ENCODE measurements at places on chromosomes 1 and 21.

DNA sequence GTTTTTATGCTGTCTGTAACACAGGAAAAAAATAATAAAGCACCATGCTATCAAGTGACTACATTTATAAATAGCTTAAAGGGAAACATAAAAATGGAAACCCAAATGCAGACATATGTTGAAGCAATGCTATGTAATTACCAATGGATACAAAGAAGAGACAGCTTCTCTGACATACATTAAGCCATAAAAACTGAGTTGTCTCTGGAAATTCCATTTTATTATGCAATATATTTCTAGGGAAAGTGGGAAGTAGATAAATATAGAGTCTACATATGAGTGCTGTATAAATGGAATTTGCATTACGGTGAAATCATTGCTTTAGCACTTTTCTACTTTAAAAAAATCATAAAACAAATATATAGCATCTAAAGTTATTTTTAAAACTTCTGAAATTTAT is 135.2 kb upstream of the COL11A1 start:
- no peak for DNase-seq

DNA sequence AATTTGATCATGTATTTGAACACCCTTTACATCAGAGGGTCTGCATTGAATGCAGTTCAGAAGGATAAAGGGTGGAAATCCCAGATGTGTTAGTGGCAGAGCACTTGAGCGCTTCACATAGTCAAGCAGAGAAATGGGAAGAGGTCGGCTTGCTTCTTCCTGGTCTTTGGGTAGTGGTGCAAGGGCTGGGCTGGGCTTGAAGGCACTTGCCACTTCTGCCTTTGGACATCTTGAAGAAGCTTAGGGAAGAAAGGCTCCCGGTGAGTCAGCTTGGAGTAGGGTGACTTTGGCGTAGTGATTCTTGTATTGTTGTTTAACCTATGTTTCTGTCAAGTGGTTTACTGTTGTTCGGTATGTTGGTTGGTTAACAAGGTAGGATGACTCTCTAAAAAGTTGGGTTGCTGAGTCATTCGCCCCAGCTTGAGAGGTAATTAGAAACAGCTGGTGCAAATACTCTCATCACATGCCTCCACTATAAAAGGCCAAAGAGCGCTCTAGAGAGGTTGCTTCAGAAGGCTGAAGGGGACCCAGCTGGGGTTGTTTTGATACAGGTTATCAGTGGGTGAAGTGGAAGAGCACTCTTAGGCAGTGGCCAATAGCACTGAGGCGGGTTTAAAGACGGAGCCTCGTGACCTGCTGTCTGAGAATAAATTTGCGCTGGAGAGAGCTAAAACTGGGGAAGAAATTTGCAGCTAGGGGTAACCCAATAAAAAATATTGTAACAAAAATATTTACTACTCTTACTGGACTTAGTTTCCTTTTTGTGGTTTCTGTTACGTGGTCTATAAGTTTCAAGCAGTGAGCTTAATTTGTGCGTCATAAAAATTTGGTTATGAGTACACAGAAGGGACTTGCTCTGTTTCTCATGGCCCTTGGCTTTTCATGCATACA is 1.4 kb downstream of the BACH1 start:
- DNase-seq: peak; percentile 15

DNA sequence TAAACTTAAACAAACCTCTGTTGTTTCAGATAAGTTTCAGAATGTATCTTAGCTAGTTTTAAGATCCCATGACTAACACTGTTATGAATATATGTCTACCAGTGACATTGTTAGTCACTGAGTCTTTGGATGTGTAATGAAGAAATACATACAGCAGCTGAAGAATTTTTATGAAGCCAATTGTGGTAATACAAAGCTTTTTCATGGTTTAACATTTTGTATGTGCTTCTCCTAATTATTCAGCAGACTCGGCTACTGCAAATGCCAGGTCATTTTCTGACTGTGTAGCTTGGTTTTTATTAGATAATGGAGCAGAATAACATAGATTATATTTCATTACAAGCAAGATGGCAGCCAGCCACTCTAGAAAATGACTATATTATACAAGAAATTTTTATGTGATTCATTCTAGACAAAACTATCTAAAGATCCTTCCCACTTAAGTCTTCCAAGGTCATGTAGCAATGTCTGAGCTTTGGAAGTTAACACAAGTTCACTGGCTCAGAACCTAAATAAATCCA is 147.8 kb downstream of the TNFSF18 start:
- no peak for DNase-seq

- DNase-seq: no peak
Observed at GRCh38 chr1:235207209-235207565, 46.1 kb upstream of the RBM34 start.

DNA sequence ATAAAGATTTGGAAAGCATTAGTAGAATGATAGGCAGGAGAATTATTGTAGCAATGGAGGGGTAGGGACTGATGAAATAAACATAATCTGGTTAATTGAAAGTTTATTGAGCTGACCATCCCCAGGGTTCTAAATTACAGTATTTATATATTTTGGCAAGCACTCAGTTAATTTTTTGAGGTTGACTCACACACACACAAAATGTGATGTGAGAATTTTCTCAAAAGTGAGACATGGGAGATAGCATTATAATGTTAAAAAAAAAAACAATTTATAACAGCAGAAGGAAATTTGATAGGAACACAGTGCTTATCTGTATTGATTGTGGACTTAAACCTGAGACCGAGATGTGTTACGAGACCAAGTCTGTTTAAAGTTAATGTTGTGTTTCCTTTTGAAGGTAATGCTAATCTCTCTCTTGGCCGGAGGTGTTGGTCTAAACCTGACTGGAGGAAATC is 24.6 kb downstream of the TRIM45 start:
- no peak for DNase-seq

GRCh38 chr1:180062452-180062971 is 92.2 kb upstream of the QSOX1 start:
- DNase-seq: no peak

DNA sequence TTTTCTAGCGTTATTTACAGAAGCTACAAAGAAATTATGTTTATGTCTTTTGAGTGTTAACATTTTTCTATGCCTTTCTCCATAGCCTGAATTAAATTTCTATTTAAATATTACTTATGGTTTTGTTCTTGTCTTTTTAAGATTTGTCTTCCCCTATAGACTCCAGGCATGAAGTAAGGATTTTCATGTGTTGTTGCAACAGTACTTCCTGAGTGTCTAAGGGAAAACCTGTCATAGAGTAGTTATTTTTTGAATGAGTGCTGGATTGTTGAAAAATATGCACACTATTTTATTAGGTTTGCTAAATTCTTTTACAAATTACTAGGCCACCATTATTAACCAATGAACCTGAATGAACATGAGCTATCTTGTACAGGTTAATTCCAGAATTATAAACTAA is 27.1 kb downstream of the SAMSN1 start:
- no peak for DNase-seq

DNA sequence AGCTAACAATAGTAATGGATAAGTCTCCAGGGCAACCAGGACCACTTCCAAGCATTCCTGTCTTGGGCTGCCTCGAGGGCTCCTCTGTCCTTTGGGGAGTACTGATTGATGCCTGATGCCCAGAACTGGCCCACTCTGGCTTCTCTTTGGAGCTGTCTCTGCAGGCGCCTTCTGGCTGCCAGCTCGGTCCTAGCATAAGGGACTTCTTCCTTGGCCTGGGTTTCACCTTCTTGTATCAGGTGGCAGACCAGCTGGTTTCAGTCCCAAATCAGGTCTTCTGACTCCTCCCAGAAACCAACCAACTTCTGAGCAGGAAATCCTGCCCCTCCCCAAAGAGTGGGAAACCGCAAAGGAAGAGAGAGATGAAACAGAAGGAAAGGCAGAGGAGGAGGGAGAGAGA is 10.6 kb downstream of the G0S2 start:
- DNase-seq: no peak

DNA sequence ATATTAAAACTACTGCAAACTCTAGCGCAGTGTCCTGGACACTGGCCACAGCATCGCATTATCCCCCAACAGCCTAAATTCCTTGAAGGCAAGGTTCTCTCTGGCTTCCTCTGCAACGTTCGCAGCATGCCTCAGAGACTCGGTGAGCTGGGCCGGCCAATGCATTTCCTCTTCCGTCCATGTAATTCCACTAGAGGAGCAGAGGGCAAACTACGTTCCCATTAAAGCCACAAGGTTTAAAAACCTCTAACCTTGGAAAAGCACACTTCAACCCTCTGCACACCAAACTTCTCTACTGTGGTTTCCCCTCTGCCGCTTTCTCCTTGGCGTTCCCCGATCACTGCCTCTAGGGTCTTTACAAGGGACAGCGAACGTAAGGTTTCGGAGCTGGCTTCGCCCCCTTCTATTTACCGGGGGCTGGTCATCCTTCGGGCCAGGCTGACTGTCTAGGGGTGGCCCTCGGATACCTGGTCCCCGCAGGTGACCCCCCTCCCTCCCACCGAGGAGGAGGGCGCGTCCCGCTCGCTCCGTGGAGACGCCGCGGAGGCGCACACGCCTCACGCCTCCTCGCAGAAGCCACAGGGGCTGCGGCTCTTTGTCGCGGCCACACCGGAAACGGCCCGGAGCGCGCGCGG is 456 bp upstream of the SMYD2 start:
- DNase-seq: no peak

GRCh38 chr1:45437323-45437722 is 53.6 kb downstream of the TESK2 start:
- DNase-seq: no peak

- DNase-seq: no peak
Observed at GRCh38 chr21:35609263-35609662, 451.1 kb downstream of the SETD4 start.

DNA sequence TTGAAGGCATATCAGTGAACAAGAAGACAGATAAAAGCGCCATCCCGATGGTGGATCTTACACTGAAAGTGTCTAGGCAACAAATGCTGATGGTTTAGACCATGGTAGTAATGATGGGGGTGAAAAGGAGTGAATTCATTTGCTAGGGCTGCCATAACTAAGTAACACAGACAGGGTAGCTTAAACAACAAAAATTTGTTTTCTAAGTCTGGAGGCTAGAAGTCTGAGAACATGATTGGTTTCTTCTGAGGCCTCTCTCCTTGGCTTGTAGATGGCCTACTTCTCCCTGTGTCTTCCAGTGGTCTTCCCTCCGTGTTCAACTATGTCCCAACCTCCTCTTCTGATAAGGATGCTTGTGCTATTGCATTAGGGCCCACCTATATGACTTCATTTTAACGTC is 13.4 kb upstream of the RAB3B start:
- no peak for DNase-seq

GRCh38 chr1:147729315-147729714 is 31.1 kb downstream of the GJA5 start:
- DNase-seq: no peak

DNA sequence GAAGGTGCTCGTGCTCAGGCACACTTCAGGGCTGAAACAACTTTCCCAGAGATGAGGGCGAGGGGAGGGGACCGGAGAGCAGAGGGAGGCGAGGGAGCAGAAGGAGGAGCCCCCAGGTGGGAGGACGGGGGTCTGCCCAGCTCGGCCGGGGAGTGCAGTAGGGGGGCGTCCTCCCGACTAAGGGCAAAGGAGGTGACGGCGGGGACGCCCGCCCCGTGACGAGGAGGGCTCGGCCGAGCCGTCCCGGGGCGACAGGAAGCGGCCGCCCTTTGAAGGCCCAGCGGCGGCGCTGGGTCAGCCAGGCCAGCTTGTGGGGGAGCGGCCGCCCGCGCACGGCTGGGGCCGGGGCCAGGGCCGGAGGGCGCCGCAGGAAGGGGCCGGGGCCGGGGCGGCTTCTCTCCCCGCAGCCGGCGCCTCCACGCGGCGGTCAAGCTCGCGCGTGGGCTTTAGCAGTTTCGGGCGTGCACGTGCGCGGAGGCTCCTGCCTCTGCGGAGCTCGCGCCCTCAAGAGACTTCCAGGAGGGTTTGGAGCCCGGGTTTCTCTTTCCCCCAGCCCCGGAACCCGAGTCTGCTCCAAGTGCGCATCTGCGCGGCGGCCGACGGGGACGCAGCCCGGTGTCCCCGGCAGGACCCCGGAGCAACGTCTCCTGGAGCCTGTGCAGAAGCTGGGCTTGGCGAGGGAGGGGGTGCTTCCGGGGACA is 100.8 kb upstream of the SLC45A1 start:
- no peak for DNase-seq

- peak; percentile 34 for DNase-seq
Observed at GRCh38 chr1:202588503-202589189, 121.6 kb downstream of the SYT2 start.

- no peak for DNase-seq
Observed at GRCh38 chr1:181149326-181150125, 61.0 kb downstream of the IER5 start.

- DNase-seq: no peak
Observed at GRCh38 chr21:46126309-46127238, 28.7 kb downstream of the COL6A2 start.

DNA sequence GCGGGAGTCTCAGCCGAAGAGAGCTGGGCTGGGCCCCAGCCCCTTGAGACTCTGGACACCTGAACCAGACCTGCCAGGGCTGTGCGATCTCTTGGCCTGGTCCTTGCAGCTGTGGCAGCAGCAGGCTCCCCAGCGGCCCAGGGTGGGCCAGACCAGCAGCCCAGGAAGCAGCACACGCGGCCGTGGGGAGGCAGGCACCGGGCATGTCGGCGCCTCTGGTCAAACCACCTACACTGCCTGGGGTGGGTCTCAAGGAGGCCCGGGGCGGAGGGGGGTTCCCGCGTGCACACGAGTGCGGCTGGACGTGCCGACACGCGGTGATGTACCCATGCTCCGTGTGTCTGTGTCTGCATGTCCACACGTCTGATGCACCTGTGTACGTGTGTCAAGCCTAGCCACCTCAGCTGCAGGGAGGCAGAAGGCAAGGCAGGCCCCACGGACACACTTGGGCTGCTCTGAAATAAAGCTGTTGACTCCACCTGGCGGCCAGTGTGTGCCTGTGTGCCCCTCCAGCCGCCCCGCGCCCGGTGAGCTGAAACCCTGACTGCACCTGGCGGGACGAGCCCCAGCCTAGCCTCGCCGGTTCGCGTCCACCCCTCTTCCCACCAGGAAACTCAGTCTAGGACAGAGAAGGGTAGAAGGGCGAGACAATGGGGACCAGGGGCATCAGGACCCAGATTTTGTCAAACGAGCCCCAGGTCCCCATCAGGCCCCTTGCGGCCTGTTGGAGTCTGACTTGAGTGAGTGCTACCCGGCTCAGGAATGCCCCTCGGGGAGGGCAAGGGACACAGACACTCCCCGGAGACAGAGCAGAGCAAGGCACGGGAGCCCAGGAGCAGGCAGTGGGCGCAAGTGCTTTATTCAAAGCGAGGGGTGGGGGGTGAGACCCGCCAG is 11.6 kb downstream of the SCNN1D start:
- no peak for DNase-seq

DNA sequence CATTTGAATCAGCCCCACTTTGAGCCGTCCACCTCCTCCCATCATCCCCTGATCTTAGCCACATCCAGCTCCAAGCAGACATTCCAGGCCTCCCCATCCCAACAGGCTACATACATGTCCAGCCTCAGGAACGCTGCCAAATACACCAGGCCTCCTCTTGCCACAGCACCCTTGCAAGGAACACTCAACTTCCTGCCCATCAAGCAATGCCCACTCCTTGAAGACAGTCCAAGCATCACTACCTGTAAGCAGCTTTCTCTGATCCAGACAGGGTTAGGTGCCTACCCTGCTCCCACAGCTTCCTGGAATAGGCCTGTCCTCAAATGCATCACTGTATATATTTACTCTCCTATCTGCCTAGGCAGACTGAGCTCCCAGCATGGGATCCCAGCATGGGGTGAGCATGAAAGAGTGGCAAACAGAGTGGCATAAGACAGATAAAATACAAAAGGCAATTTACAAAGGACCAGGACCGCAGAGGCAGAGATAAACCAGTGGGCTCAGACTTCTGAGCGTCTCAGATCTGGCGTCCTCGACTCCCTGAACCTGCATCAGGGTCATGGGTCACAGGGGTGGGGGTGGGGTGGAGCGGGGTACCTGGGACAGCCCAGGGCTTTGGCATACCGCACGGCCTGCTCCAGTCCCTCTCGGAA is 816 bp downstream of the HYI start:
- no peak for DNase-seq
